Activated CD4-positive, alpha-beta T cell treated with anti-CD3 and anti-CD28 coated beads, Interleukin-2, amount 10 ng/mL, durations not matched to agents 24 days and 14 days (primary cell): ENCODE measurements at places on chromosomes 13 and 19.

DNA sequence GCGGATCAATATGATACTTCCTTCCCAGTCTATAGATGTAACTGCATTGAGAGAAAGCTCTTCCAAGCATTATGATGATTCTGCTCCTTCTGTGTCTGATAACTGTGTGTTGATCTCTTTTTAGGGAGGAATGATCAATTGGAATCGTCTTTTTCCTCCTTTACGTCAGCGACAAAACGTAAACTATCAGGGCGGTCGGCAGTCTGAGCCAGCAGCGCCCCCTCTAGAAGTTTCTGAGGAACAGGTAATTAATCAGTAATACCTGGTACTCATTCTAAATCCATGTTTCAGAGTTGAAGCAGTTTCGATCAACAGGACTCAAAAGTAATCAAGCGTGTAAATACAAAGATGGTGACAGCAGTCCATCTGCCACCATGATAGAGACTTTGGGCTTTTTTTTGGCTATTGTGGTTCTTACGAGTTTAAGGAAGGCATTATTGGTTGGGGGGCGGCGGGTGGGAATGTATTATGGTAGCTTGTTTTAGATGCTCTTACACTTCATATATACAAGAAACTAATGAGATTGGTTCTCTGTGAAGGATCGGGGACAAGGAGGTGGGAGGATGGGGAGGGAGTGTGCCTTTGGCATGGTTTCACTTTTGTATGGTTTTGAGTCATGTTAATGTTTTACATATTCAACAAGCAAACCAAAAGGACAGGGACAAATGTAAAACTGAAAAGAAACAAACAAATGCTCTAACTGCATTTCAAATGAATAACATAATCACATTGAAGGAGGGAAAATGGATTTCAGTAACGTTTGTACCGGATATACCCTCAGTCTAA lies 60.7 kb upstream of the GPR183 start:
- DNase-seq: peak; percentile 80

GRCh38 chr13:107271227-107271626 lies 703.3 kb upstream of the ARGLU1 start:
- DNase-seq: no peak

GRCh38 chr13:61030445-61030844 lies 385.2 kb downstream of the PCDH20 start:
- DNase-seq: no peak

- DNase-seq: peak; percentile 84
These were observed 3.1 kb downstream of the NCAN start for GRCh38 chr19:19214892-19215291.

- no peak for DNase-seq
These were observed 1.0 kb downstream of the DIRAS1 start for GRCh38 chr19:2719920-2720776.

- DNase-seq: no peak
These were observed 56.3 kb upstream of the UBAC2 start for GRCh38 chr13:99144306-99144705.

- no peak for DNase-seq
These were observed 30.0 kb upstream of the NCCRP1 start for GRCh38 chr19:39166571-39167391.

- DNase-seq: peak; percentile 94
These were observed at the start of gene SYT5 for GRCh38 chr19:55179606-55180484. Gene SYT5, minus strand, starts transcription at chr19:55180289. Its CDS starts 1,248 bp downstream, at chr19:55179041.
